ENCODE measurements at places on chromosomes 7 and 10.

GRCh38 chr10:98694883-98695282 is 248.1 kb upstream of the HPS1 start:
- no peak for DNase-seq

DNA sequence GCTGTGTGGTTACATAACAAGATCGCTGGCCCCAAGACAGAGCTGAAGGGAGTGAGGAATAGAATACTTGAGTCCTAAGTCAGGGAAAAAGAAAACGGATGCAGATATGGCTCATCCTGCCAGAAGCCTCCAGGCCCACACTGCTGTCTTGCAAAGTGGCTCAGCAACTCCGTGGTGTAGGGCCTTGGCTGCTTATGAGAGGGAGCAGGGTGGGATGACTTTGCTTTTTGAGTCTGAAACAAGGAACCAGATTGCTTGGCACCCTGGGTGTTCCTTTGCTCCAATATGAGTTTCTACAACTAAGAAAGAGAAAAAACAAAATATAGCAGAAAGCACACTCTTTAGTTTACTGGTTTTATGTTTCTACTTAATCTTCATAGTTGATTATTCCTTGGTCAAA is 193.8 kb upstream of the WDR11 start:
- DNase-seq: no peak

- DNase-seq: no peak
These were observed 23.0 kb upstream of the PCBD1 start for GRCh38 chr10:70911386-70911785.

DNA sequence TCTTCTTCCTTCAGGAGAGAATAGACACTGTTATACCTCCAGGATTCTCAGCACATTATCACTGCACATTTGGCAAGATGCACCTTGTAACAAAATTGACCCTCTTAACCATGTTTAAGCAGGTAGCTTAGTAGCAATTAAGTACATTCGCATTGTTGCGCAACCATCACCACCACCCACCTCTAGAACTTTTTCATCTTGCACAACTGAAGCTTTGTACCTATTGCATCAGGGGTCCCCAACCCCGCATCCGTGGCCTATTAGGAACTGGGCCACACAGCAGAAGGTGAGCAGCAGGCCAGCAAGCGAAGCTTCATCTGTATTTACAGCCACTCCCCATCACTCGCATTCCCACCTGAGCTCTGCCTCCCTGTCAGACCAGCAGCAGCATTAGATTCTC is 29.9 kb upstream of the SMURF1 start:
- no peak for DNase-seq

DNA sequence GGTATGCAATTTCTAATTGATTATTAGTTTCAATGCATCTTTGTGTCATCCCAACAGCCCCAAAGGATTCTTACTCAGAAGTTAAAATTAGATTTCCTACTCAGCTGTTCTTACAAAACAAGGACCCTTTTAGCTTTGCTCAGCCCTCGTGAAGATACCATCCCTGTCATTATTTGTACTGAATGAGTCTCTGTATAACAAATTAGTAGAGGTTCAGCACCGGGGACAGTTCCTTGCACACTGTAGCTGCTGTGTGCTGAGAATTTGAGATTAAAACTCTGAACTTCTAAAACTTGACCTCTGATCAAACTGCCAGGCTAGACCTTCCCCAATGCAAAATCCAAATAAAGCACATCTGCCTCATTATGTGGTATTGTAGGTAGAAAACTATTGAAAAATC is 299.1 kb downstream of the LHFPL3 start:
- no peak for DNase-seq

GRCh38 chr10:116888380-116889055 is 39.2 kb downstream of the ENO4 start:
- no peak for DNase-seq

GRCh38 chr10:118181021-118181420 is 134.3 kb upstream of the RAB11FIP2 start:
- DNase-seq: no peak

GRCh38 chr7:96085953-96086352 is 235.9 kb downstream of the SLC25A13 start:
- no peak for DNase-seq

DNA sequence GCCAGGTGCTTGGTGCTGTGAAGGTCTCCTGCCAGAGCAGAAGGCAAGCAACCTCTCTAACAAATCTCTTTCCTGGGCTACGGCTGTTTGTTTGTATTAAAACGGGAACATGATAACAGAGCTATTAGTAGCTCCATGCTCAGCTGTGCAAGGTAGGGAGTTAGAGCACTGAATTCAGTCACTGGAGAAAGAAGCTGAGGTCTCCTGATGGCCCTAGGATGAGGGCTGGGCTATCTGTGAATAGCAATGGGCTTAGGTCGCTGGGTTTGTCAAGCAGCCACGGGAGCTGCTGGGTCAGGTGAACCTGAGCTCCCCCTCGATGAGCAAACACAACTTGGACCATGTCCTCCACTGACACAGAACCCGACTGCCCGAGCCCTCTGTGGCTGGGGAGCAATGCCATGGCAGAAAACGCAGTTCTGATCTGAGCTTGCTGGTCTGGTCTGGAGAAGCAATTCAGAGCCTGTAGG is 24.4 kb downstream of the TACC2 start:
- DNase-seq: no peak

GRCh38 chr7:50371551-50372021 is 67.1 kb downstream of the IKZF1 start:
- no peak for DNase-seq

DNA sequence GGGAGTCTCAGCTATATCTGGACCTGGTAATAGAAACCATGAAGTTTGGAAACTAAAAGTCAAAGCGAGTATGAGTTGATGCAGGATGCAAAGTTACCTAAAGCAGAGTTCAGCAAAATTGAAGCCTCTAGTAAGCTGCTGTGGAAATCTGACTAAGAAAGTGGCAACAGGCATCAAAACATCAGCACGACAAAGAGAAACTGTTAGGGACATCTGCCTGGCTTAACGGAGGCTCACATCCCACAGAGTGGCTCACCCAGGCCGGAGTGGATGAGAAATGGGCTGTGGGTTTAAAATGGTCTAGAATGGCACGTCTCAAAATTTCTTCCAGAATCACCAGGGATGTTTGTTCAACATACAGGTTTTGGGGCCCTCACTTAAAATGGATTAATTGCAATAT is 164.1 kb upstream of the NPY start:
- no peak for DNase-seq

DNA sequence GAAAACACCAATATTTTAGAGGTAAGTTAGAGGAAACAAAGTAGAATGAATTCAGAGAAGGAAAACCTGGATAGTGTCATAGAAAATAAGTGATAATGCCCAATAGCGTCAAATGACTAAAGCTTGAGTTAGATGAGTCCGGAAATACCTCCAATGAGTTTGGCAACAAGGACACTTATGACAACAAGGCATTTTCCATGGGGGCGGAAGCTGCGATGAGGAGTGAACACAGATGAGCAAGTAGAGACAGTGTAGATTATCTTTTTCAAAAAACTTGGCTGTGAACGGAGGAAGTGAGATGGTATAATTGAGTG is 383 bp upstream of the R3HCC1L start:
- DNase-seq: no peak

DNA sequence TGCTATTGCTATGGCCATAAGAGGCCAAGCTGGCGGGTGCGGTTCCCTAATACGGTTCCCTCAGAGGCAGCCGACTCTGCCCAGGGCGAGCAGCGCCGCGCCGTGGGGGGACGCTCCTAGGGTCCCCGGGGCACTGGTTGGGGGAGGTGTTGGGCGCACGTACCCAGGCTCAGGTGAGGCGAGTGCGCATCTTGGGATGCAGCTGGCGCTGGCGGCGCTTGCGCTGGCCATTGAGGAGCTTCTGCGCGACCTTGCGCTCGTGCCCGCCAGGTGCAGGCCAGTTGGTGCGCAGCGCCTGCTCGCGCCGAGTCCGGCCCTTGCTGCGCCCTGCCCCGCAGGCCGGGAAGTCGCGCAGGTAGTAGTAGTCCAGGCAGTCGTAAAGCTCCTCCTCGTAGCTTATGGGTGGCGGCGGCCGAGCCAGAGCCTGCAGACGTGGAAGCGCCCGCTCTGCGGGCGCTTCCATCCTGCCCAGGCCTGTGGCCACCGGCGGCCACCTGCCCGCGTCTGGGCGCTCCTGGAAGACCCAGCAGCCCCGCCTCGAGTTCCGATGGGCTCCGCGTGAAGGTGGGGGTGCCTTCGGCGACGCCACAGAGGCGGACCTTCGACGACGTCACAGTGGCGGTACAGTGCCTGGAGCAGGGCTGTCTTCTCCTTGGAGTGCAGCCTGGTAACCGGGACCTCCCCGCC is at the start of gene NUPR2:
TSS of gene NUPR2 (minus strand) at position 566 of the 687 bp plus-strand sequence. CDS start at position 463, 103 bp downstream.
- no peak for DNase-seq

DNA sequence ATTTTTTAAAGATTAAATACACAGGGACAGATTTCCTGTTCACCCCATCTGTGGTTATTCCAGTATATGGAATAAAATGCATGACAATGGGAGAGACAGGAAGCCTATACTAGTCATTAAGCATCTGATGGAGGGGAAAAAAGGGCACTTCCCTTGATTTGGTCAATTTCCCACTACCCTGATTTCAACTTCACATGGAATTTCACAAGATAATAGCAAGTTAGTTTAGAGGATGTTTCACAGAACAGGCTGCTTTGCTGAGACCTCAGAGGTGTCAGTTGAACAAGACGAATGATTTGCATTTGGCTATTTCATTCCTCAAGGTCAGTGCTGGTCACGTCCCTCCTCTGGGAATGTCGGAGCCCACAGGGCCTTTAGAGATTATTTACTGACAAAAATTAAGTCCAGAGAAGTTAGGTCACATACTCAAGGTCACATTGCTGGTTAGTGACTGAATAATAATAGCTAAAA is 4.7 kb upstream of the ITPRIP start:
- no peak for DNase-seq

- DNase-seq: no peak
These were observed 226.2 kb downstream of the ZMYND11 start for GRCh38 chr10:361203-362081.

- DNase-seq: no peak
These were observed 73.8 kb downstream of the LANCL2 start for GRCh38 chr7:55438757-55439525.

DNA sequence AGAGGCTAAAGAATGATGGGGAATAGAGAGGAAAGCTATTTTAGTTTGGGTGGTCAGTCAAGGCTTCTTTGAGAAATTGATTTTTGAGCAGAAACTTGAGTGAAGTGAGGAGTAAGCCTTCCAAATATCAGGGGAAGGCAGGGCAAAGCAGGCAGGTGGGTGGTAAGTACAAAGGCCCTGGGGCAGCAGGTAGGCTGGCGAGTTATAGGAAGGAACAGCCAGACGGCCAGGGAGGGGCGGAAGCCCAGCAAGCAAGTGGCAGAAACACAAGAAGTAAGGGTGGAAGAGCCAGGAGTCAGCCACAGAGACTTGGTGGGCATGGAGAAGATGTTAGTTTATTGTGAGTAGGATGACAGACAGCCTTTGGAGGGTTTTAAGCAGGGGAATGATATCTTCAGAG is 34.9 kb downstream of the VWA2 start:
- DNase-seq: no peak

GRCh38 chr10:35934642-35934995 is 292.5 kb upstream of the FZD8 start:
- no peak for DNase-seq

DNA sequence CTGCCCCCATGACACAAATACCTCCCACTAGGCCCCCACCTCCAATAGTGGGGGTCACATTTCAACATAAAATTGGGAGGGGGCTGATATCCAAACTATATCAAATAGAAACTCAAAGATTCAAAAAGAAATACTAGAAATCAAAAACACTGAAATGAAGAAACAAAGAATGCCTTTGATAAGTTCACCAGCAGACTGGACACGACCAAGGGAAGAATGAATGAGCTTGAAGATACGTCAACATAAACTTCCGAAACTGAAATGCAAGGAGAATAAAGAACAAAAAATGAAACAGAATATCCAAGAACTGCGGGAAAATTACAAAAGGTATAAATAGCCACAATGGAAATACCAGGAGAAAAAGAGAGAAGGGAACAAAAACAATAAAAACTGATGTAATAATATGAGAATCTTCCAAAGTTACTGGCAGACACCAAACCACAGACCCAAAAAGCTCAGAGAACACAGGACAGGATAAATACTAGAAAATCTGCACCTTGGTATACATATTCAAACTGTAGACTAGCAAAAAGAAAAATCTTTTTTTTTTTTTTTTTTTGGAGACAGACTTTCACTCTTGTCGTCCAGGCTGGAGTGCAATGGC is 49.5 kb downstream of the BRI3 start:
- no peak for DNase-seq

- DNase-seq: no peak
These were observed 44.8 kb downstream of the CLIP2 start for GRCh38 chr7:74334030-74334429.

- no peak for DNase-seq
These were observed 70.9 kb downstream of the MBL2 start for GRCh38 chr10:52701647-52702046.

DNA sequence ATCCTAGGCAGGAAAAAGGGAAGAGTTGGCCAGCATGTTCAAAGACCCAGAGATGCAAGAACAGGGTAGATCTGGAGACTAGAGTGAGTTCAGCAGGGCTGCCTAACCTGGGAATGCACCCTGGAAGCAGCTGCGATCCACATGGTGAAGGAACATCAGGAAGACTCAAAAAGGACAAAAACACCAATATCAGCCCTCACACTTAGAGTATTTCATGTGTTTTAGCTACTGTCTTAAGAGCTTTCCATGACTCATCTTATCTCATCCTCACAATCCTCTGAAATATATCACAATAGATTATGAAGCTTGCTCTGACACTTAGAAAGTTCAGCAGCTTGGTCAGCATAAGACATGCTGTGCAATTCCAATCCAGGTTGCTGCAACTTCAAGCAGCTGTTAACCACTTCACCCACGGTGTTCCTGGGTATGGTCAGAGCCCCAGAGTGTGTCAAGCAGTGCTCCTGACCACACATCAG is 380.9 kb downstream of the PARD3 start:
- DNase-seq: no peak

DNA sequence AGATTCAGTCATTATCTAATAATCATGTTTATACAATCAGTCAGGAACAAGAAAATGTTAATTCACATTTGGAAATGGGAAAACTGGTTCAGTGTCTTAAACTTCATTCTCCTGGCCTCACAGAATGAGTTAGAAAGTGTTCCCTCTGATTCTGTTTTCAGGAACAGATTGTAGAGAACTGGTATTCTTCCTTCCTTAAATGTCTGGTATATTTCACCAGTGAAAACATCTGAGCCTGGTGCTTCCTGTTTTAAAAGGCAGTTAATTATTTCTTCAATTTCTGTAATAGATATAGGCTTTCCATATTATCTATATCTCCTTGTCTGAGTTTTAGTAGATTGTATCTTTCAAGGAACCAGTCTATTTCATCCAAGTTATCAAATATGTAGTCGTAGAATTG is 97.1 kb upstream of the TMEM168 start:
- DNase-seq: no peak

GRCh38 chr7:22660732-22661131 is 66.3 kb upstream of the IL6 start:
- DNase-seq: no peak

DNA sequence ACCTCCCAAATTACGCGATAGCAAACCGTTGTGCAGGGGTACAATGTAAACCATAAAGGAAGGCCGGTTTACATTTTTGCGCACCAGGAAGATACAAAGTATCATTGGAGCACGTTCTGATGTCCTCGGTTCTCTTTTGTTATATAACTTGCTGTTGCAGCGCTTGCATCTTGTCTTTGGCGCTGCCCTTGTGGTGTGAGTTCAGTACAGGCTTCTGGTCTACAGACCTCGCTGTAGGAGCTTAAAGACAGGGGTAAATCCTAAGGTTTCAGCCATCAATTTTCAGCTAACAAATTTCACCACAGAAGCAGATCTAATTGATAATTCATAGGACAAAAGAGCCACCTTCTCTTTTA is 1.5 kb upstream of the MKX start:
- DNase-seq: no peak
